Stimulated activated CD4-positive, alpha-beta T cell treated with anti-CD3 and anti-CD28 coated beads, Interleukin-2, amount 100 ng/mL, for 4 hours (primary cell): ENCODE measurements at places on chromosomes 7 and 10.

DNA sequence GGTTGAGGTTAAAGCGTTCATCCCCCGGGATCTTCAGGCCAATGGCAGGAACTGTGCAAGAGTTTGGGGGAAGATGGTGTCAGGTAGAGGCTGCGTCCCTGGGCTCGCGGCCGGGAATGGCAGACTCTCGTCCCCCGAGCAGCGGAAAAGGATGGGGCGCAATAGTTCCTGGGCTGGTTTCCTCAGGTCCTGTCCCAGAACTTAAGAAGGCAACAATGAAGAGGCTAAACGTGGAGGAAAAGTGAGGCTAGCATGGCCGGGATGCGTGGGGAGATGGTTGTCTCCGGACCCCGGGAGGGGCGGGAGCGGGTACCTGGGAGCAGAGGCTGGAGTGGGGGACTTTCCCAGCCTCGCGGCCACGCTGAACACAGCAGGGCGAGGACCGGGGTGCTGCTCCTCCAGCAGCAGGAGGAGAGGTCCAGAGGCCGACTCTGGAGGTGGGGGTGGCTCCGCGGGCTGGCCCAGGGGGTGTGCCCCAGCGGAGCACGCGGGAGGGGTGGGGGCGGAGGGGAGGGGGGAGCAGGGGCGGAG, 882 bp downstream of the IRF5 start:
- no peak for DNase-seq

DNA sequence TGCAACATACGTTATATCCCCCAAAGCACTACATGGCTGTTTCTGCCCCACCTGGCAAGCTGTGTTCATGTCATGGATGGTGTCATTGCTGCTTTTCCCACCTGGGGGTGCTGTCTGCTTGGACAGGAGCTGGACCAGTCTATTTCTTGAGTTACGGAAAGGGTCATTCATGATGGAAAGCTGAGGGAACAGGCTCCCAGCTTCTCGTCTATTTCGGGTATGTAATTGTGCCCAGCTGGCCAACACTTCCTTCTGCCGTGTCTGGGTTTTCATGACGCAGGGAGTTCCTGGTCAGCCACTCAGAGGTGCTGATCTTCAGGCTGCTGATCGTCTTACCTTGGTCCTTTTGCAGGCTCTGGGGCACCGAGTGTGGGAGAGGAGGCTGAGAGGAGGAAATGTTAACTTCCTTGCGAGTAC, 8.6 kb downstream of the BTBD16 start:
- no peak for DNase-seq

DNA sequence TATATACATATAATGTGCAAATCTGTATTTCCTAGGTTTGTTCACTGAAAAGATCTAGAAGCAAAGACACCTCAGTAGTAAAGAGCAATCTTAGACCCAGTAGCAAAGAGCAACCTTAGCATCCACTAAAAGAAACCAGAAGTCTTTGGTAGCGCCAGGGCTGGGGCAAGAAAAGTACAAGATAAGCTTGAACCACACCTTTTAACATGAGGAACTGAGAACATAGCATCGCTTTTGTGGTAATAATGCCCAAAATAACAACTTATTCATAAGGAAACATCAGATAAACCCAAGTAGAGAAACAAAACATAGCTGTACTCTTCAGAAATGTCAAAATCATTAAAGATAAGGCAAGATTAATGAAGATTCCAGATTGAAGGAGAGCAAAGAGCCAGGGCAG, 173.4 kb downstream of the IMMP2L start:
- DNase-seq: no peak

- DNase-seq: no peak
These were observed 72.1 kb downstream of the USP6NL start for GRCh38 chr10:11539191-11539868.

GRCh38 chr7:2980401-2981102, 63.1 kb downstream of the CARD11 start:
- DNase-seq: no peak

- DNase-seq: no peak
These were observed 16.0 kb downstream of the AFAP1L2 start for GRCh38 chr10:114388275-114388674.

DNA sequence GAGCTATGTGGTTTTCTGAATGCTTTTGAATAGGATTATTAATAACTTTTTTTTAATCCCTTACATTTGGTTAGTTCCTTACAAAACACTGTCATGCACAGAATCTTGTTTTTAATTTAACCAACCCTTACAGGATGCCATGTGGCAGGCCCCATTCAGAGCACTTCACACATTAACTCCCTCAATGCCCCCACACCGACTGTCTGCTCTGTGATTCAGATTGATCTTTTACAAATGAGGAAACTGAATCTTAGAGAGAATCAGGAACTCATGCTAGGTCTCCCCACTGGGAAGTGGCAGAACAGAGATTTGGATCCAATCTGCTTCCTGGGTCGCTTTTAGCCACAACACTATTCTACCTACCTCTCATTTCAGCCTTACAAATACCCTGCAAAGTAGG, 195.8 kb upstream of the NPVF start:
- DNase-seq: no peak

GRCh38 chr10:50624413-50624865, 683 bp upstream of the SGMS1 start:
- peak; percentile 94 for DNase-seq

DNA sequence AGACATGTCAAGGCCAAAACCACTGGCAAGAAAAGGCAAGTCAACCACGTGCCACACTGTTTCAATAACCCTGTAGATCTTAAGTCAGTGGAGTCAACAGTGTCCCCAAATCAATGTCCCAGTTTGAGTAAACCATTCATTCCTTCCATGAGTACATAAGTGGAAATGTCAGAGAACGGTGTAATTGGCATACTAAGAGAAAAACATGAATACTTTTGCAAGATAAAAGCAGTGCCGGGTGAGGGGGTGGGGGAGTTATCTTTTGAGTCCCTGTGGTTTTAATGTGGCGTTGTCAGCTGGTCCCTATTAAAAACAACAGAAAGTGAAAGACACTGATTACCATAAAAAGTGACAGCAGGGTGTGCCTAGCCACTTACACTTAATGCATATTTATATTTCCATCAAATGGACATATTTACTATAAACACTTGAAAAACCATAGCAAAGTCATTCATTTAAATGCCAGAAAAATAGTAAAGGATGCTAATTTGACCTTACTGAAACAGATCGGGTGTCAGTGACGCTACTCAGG, 37.8 kb downstream of the RSU1 start:
- peak; percentile 63 for DNase-seq

DNA sequence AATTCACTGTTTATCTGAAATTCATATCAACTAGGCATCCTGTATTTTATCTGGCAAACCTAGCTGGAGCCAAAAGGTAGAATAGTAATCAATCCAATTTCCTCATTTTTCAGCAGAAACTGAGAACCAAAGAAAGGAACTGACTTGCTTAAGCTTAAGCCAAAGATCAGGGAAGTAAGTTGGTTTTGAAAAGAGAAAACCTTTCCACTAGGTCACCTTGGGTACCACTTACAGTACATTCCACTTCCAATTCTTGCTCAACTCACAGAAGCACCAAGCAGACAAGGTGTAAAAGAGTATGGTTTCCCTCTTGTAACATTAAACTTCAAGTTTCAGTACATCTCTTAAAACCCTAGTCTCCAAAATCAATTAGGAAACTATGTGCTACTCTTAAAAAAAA, 79.6 kb downstream of the ZFAND4 start:
- no peak for DNase-seq

- DNase-seq: no peak
These were observed 93.0 kb downstream of the LYZL2 start for GRCh38 chr10:30536578-30536977.

GRCh38 chr10:97689559-97690020, 2.5 kb upstream of the AVPI1 start:
- DNase-seq: no peak

DNA sequence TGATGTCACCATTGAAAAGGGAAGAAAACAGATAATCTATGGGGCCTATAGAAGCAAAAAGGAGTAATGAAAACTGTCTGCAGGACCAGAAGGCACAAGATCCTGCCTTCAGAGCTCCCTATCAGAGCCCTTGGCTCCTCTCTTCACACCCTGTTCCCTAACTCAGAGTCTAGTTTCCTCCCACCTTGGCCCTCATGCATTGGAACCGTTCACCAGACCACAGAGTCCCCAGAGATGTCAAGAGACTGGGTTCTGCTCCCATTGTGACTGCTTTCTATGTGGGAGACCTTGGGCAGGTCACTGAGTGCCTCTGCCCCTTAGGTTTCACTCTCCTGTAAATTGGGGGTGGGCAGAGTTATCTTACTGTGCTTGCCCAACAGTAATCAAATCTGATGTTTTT, 80.1 kb upstream of the RPA3 start:
- DNase-seq: no peak
